Stimulated activated CD4-positive, alpha-beta T cell treated with anti-CD3 and anti-CD28 coated beads, TNF-alpha, amount 100 ng/mL, for 48 hours (primary cell): ENCODE measurements at places on chromosomes 6 and 20.

DNA sequence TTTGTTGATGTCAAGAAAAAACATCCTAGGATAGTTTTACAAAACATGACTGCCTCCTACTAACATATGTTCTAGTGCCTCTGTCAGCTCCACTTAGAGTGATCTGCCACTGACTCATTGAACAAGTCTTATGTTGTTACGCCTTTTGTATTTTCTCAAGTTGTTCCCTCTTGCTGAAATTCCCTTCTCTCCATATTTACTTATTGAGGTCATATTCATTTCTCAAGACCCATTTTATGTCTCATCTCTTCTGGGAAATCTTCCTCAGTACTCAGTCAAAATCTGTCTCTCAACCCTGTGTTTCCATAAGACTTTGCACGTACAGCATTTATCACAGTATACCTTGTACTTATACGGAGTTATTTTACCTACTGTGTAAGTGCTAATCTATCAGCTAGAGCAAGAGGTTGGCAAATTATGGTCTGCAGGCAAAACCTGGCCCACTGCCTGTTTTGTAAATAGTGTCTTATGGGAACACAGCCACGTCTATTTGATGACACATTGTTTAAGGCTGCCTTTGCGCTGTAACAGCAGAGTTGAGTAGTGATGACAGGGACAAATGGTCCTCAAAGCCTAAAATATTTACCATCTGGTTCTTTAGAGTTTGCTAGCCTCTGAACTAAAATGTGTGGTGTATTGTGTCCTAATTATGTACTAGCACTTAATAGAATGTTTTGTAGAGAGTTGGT, 83.4 kb downstream of the ADGRB3 start:
- no peak for DNase-seq

- DNase-seq = no peak
Observed at GRCh38 chr6:33317419-33317668, 200 bp downstream of the ZBTB22 start.

GRCh38 chr6:36442103-36442670, 467 bp downstream of the PXT1 start:
- DNase-seq = no peak

GRCh38 chr20:31968291-31969126, 558 bp downstream of the XKR7 start:
- DNase-seq = peak; percentile 62
